ENCODE measurements at places on chromosomes 7 and 10.

DNA sequence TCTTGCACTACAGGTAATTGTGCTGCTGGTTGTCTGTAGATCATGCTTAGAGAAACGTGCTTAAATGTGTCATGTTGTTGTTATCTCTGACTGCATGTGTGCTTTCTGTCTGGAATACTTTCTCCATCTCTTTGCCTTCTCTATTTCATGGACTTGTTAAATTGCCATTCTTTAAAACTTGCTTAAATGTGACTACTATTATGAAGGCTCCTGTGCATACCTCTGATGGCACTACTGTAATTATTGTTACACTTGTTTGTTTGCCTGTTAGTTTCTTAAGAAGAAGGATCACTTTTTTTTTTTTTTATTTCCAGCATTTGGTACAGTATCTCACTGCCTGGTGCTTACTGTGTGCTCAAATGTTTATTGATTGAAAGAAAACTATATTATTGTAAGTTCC is 41.6 kb downstream of the KMT2E start:
- no peak for DNase-seq

DNA sequence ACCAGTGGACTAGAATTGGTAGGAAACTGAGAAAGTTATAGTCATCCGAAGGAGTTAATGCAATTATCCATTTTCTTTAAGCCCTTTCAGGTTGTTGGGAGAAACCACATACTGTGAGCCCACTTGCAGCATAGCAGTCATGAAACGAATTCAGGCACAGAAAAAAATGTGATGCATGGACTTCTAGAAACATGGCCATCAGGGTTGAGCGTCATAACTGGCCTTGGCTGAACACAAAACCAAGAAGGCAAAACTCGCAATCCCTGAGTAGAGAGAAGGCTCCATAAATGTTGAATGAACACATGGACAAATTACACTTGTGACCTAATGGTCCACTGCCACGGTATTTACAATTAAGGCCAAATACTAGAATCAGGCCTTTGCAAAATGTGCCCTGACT is 121.9 kb downstream of the FAM107B start:
- no peak for DNase-seq

GRCh38 chr7:98807068-98808048 is 62.5 kb downstream of the TMEM130 start:
- DNase-seq = no peak

DNA sequence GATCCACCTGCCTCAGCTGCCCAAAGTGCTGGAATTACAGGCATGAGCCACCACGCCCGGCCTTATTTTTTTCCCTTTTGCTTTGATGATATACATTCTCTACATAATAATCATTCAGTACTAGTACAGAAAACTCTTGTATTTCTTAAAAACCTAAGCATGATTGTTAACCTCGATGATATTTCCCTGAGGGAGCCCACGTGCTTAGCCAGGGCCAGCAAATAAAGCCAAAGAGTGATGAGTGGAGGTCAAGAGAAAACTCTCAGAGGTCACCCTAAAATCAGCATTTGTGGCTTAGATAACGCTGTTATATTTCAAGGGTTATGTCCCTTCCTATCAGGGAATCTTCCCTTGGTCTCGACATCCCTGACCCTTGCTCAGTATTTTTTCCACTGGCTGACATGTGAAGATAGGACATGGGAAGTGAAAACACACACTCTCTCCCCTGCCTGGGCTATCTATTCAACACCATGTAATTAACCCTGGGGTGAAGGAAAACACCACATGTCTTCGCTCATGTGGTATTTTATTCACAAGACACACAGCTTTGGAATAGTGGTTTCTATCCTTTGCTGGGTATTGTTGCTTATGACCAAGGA is 12.6 kb downstream of the FAM200A start:
- DNase-seq = no peak

GRCh38 chr10:117500456-117500855 is 42.1 kb upstream of the EMX2 start:
- no peak for DNase-seq

DNA sequence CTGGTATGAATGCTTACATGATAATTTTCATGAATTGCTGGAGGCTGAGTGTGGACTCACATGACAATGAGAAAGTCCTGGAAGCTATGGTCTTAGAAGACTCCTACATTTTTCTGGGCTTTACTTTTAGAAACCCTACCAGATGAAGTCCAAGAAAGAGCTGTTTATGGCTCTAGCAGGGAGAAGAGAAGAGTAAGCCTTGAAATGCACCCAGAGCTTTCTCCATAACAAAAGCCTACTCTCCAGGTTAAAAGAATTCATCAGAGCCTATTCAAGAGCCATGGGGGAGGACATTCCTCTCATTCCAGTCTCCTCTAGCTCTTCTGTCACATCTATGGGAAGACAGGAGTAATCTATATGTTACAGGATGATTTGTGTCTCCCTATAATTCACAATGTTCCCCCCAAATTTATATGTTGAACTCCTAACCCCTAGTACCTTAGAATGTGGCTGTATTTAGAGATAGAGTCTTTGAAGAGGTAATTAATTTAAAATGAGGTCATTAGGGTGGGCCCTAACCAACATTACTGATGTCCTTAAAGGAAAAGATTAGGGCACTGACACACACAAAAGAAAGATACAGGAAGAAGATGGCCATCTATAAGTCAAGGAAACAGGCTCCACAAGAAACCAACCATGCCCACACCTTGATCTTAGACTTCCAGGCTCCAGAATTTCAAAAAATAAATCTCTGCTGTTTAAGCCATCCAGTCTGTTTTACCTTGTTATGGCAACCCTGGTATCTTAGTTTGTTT is 193.8 kb upstream of the PTER start:
- DNase-seq = no peak

DNA sequence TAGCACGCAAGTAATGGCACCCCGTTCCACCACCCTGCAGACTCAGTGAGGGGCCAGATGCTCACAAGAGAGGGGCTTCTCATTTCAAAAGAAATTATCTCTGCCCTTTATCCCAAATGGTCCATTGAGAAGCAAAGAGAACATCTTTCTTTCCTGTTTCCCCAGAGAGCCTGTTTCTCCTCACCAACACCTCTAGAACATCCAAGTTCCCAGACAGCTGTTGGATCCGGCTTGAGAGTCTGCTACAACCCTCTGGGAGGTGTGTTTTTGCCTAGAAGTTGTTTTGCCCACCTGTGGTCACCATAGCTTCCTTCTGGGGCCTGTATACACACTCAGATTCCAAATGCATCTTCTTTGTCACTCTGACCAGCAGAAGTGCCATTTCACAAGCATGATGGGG is 637.4 kb downstream of the LRMDA start:
- no peak for DNase-seq

DNA sequence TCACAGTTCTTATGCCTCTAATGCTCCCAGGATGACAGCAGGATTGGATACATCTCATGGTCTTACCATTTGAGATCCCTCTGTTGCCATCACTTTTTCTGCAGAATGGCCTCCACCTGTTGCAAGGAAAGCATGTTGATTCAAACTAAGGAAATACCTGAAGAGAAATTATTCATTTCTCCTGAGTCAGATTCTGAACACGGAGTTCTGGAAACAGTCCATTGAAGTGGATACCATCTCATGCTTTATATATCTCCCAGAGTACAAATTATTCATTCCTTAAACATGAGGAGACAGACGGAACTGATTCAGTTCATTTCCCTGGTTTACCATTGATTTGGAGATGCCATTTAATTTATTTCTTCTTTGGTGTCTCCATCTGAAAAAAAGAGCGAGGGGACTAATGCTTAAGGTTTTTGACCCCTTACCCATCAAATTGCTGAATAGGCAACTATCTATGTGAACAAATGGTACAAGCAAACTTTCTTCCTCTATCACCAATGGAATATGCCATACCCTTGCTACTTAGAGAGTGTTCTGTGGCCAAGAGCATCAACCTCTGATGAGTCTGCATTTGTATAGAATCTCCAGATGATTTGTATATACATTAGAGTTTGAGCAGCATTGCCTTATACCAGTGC is 305.0 kb upstream of the LRGUK start:
- no peak for DNase-seq

DNA sequence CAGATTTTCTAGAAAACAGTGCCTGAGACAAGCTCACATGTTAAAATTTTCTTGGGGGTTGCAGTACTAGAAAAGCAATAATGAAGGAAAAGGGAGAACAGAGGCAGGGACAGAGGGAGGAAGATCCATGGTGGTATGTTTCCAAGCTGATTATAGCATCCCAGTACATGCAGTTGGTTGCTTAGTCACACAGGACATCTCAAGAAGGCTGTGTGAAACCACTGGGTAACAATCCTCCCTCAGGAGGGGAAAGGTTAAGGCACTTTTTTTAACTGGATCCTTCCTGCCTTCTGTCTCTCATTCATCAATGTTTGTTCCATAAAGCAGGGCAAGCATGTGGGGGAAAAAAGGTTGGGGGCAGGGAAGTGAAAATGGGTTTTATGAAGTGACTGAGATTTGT is 6.1 kb upstream of the IMMP2L start:
- DNase-seq = no peak

DNA sequence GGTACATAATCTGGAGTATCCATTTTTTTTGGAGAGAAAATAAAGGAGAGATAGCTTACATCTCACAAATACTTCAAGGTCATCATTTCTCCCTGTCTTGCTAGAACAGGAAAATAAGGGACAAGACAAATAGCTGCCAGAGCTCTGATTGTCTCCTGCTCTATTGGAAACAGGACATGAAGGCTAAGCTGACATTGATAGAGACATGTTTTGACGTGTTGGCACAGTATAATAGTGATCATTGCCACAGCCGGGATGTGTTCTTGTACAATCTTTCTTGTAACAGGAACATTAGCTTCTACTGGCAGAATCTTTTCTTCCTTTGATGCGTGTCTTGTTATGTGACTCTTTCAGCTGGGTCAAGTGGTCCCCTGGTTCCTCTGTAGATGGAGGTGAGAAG is 279.3 kb upstream of the MTPN start:
- DNase-seq = no peak

DNA sequence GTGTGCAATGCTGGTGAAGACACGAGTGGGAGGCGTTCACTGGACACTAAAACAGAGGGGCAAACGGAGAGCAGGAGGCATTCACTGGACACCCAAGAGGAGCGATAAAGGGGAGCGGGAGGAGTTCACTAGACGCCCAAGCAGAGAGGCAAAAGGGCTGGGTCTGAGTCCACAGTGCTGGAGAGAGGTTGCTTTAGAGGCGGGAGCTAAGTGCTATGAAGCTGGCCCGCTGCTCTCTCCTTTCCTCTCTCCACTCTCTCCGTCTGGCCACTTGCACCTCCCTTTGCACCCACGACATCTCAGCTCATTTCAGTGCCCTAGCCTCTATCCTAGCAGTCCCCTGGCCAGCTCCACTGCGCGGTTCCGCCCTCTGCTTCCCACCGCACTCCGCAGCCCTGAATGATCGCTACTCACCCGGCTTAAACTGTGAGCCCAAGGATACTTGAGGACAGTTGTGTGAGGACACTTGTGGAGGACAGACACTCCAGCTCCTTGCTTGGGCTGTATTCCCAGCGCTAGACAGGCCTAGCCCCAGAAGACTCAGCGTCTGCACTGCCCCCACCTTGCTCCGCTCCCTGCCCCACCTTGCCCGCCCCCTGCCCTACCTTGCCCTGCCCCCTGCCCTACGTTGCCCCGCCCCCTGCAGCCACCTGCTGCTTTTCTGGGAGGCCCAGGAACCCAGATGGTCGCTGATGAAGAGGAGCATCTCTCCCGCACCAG is 78.8 kb upstream of the CPXM2 start:
- no peak for DNase-seq

- no peak for DNase-seq
Measured at GRCh38 chr7:45576249-45576929, 2.2 kb downstream of the ADCY1 start.

GRCh38 chr7:75711656-75712514 is 26.9 kb downstream of the HIP1 start:
- DNase-seq = no peak

DNA sequence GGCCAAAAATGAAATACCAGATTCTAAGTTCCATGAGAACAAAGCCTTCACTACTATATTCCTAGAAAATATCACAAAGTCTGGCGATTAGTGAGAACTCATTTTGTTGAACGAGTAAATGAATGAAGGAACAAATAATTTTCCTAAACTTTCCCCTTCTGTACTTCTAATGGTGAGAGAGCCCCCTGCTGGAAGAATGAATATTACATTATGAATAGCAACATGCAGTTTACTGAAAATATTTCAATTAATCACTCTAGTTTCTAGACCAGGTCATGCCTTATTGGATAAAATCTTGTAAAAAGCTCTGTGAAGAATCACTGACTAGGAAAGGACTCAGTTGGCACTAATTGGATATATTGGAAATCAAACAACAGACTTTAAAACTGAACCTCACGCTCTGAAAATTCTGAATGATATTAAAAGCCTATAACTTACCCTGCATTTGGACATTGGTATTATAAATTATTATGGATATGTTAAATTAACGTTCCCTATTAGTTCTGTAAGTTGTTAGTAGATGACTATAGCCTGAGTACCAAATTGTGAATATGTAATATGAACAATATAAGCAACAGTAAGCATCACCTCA is 32.4 kb upstream of the MTPN start:
- no peak for DNase-seq

GRCh38 chr7:93973134-93973533 is 31.0 kb downstream of the BET1 start:
- no peak for DNase-seq

- DNase-seq = no peak
Measured at GRCh38 chr7:126840869-126841268, 411.9 kb downstream of the GRM8 start.

GRCh38 chr10:28839600-28840007 is 162.3 kb downstream of the BAMBI start:
- DNase-seq = no peak

- DNase-seq = no peak
Measured at GRCh38 chr7:155941688-155942087, 129.4 kb upstream of the SHH start.

DNA sequence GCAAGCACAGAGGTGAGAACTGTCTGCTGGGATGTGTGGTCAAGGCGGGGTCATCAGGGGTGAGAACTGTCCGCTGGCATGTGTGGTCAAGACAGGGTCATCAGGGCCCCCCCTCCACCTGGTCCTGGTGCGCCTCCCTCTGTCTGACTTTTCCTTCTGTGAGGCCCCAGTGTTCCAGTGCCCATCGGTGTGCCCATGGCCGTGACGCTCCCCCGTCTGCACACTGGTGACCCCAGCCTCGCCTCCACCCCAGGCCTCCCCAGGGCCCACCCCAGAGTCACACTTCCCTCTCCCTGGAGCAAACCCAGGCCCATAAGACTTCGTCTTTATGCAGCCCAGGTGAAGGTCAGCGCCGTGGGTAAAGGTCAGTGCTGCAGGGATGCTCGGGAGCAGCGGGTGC is 70.1 kb upstream of the TCERG1L start:
- DNase-seq = no peak

DNA sequence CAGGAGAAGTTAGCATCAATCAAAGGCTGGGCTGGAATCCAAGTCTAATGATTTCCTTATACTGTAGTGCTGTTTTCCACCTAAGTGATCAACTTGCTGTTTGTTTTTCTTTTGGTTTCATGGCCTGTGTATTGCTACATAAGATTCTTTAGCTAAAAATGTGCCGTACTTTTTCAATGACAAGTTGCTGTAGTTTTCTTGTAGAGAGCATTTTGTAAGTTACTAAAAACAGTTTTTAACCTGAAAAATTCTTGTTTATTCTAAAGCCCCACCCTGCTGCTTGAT is 1.3 kb downstream of the HELLS start:
- no peak for DNase-seq

Measured in stimulated activated CD4-positive, alpha-beta T cell treated with anti-CD3 and anti-CD28 coated beads, Interleukin-15, amount 100 ng/mL, for 1 hour (primary cell).